ENCODE measurements at places on chromosomes 1 and 21.

DNA sequence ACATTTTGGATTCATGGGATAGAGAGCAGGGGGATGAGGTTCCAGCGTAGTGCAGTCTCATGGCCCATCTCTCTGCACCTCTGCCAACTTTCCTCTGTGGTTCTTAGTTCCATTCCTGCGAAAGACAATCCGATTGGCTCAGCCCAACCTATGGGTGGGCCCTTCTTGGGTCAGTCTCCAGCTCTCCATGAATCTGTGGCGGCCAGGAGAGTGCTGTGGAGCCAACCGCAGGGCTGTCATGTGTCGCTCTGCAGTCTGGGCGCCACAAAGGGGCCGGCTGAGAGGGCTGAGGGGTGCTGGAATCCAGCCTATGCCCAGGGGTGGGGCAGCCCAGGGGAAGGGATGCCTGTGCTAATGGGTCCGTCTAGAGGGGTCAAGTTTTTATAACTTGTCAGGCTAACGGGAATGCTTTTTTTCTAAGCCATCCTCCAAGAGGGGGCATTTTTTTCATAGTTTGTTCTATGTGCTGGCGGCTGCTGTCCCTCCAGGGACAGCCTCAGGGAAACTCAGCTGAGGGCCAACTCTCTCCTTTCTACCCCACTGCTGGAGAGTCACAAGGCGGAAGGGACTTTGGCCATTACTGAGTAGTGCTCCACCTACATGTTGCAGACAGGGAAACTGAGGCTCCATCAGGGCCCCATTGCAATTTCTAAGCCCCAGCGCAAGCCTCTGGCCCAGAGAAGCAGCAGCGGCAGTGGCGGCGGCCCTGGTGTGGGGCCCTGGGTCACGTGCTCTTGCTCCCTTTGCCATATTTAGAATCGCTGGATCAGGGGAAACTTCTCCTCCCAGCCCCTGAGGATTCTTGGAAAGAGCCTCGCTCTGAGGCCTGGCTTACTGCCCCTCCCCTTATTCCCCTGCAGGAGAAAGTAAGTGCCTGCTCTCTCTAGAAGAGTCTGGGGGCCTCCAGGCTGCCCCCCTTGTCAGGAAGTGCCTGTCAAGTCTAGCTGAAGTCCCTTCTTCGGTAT is 23.4 kb downstream of the KCNQ4 start:
- no peak for DNase-seq

DNA sequence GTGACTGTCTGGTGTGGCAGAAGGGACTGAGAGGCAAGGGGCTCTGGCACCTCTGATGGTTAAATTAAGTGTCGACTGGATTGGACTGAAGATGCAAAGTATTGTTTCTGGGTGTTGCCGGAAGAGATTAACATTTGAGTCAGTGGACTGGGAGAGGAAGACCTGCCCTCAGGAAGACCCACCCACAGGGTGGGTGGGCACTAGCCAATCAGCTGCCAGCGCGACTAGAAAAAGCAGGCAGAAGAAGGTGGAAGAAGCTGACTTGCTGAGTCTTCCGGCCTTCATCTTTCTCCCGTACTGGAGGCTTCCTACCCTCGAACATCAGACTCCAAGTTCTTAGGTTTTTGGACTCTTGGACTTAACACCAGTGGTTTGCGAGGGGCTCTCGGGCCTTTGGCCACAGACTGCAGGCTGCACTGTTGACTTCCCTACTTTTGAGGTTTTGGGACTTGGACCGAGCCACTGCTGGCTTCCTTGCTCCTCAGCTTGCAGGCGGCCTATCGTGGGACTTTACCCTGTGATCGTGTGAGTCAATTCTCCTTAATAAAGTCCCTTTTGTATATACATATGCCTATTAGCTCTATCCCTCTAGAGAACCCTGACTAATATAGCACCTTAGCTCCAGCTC is 79.6 kb downstream of the KAZN start:
- DNase-seq = no peak

- DNase-seq = no peak
These were observed 184.4 kb downstream of the SIPA1L2 start for GRCh38 chr1:232445361-232446106.

GRCh38 chr1:84089867-84090266 is 54.2 kb upstream of the PRKACB start:
- DNase-seq = no peak

- no peak for DNase-seq
These were observed 95.6 kb upstream of the RAB3GAP2 start for GRCh38 chr1:220367833-220368232.

- DNase-seq = no peak
These were observed 131.2 kb downstream of the PLXNA2 start for GRCh38 chr1:208113011-208113410.

DNA sequence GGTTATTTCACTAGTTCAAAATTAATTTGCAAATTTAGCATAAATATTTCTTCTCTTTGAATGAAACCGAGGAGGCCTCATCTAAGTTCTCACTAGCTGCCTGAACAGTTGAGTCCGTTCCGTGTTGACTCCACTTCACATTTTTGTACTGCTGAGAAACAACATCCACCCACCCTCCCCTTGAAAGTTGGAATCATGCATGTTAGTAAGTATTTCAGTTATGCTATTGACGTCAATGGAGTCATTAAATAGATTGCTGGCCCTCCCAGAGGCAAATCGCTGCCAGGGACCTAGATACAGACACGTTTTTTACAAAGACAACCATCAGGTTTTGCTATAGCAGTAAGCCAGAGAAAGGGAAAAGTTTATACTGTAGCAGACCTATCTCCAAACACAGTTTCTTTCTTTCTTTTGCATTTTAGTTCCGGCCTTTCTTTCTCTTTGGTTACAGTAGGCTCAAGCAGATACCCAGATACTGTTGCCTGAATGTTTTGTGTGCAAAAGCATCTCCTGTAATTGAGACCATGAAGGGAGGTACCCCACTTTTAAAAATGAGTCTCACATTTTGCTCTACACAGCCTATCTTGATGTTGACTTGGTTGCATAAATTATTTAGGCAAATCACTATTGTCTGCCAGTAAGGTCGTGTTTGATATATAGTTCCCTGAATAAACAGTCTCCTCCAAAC is 262.6 kb upstream of the SGIP1 start:
- DNase-seq = no peak

GRCh38 chr1:85681087-85681486 is 27.1 kb downstream of the ZNHIT6 start:
- no peak for DNase-seq

GRCh38 chr1:173269490-173270230 is 62.5 kb upstream of the TNFSF4 start:
- no peak for DNase-seq

- no peak for DNase-seq
These were observed 115.4 kb downstream of the TRABD2B start for GRCh38 chr1:47881505-47882442.
